Left renal pelvis (tissue), 4 donors: ENCODE measurements at places on chromosomes 4 and X.

DNA sequence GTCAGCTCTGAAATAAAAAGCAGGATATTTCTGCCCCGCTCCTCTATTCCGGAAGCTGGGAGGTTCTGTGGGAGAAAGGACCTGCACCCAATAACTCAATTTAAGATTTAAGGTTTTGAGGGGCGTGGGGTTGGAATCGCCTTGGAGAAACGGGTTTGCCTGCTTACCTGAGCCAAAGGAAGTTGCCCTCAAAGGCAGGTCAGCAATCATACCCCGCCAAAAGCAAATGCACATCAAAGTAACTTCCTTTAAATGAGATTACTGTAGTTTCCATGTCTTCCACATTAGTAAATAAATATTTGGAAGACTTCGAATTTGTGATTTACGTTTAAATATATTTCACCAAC, 978 bp upstream of the HS3ST1 start:
- no peak for DNase-seq

GRCh38 chr4:157983300-157983699, 189.5 kb downstream of the GASK1B start:
- no peak for DNase-seq

DNA sequence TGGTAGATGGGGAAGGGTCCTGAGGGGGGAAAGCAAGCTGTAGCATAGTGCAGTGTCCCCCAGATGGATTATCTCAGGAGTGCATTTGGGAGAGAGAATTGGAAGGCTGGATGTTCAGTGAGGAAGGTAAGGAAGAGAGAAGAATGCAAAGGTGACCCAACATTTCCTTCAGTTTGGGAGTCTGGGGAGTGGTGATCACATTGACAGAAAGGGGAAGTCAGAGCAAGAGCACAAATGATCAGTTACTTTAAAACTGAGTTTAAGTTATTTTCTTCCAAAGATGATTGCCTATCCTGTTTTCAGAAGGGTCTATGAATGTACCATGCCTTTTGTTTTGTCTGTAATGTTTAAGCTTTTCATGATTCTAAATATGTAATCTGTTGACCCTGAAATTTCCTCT, 47.6 kb downstream of the ARHGAP10 start:
- no peak for DNase-seq

GRCh38 chr4:22487328-22487727, 28.5 kb downstream of the ADGRA3 start:
- DNase-seq: no peak

- no peak for DNase-seq
Measured at GRCh38 chr4:174023641-174024040, 259.8 kb downstream of the FBXO8 start.

- DNase-seq: no peak
Measured at GRCh38 chrX:42027367-42028000, 104.1 kb upstream of the CASK start.

GRCh38 chr4:77713884-77714283, 105.3 kb downstream of the CNOT6L start:
- no peak for DNase-seq

GRCh38 chr4:176775338-176775737, 17.4 kb downstream of the VEGFC start:
- no peak for DNase-seq
